Eye (tissue), 1 donor: ENCODE measurements at places on chromosomes 3 and 15.

GRCh38 chr3:70738291-70738681 lies 425.8 kb upstream of the MDFIC2 start:
- DNase-seq, result no peak

- DNase-seq, result no peak
These were observed 18.0 kb upstream of the C2CD4B start for GRCh38 chr15:62183130-62183529.

GRCh38 chr15:79340315-79340602 lies 29.3 kb downstream of the TMED3 start:
- no peak for DNase-seq

DNA sequence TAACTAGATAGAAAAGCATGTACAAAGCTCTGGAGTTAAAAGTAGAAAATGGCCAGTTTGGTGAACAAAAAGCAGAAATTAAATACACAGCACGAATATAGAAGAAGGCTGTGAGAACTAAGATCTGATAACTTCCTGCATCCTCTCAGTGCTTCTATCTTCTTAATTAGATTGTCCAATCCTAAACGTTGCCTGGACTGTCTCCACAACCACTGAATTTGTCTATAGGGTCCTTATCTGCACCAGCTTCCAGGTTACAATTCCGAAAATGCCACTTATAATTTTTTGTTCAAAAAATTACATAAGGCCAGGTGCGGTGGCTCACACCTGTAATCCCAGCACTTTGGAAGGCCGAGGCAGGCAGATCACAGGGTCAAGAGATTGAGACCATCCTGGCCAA lies 626.3 kb downstream of the TBL1XR1 start:
- DNase-seq, result no peak

- DNase-seq, result no peak
These were observed 31.3 kb downstream of the EDEM1 start for GRCh38 chr3:5218815-5219214.

DNA sequence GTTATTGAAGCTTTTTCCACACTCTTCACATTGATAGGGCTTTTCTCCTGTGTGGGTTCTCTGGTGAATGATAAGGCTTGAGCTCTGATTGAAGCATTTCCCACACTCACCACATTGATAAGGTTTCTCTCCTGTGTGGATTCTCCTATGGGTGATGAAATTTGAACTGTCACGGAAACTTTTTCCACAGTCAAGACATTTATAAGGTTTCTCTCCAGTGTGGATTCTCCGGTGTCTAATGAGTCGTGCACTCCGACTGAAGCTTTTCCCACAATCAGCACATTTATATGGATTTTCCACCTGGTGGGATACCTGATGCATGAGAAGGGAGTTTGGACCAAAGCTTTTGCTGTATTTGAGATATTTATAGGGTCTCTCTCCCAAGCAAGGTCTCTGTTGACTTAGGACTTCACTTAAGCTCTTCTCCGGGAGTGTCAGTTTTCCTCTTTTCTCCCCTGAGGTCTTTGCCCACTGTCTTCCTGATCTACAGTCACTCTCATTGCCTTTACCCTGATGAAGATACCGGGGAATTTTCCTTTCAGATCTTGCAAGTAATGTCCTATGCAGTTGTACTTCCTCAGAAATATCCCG lies 9.4 kb downstream of the ZSCAN29 start:
- peak; percentile 14 for DNase-seq

- peak; percentile 86 for DNase-seq
These were observed 365.6 kb downstream of the MAGI1 start for GRCh38 chr3:65672871-65673815.

DNA sequence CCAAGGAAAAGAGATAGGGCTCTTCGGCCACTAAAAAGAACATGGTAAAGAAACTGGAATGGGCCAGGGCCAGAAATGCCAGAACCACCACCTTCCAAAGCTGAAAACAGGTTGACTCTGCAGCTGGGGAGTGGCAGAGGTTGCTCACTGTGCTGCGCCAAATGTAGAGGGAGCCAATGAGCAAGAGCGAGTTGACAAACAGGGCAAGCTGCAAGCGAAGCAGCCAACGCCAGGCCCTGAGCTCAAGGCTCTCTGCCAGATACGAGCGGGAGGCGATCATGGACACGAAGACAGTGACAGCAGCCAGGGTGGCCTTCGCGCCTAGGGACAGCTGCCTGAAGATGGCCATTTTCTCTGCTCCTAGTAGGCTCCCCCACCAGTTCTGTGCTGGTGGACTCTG lies 3.1 kb downstream of the GLB1 start:
- no peak for DNase-seq

DNA sequence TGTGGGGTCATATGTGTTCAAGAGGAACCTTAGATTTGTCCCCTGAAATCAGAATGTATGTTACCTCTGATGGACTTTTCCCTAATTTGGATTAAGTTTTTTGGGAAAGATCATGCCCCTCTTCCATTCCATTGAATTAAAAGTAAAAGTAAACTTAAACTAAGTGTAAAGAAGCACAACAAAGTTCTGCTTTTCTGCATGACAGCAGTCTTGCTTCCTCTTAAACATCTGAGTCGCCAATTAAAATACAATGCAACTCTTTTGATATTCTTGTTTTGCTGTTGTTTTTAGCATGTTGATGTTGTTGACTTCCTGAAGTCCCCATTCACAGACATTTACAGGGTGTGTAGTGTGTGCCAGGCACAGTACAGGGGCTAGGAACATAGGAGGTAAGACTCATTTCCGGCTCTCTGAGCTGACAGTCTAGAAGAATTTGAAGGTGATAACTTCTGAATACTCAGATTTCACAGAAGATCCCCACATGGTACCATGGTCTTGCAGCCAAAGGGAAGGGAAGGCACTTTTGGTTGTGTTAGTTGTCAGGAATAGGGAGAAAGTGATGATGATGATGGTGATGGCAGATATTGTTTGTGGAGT lies 45.0 kb downstream of the USP13 start:
- no peak for DNase-seq

DNA sequence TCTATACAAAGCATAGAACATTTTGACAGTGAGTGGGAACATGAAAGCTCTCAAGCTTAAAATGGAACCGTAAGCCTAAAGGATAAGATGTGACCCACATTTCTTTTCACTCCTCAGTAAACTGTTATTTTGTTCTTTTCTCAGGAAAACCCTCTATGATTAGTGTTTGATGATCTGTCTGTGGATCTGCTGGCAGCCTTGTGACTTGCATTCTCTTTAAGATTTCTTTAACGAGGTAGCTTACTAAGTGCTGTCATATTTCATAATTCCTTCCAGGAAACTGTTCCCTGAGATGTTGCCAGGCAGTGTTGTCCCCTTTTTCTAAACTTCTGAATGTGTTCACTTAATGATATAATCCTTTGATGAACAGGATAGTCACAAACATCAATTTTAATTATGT lies 167.6 kb downstream of the PYDC2 start:
- DNase-seq, result no peak

- peak; percentile 7 for DNase-seq
These were observed 102.2 kb upstream of the ARRDC4 start for GRCh38 chr15:97858296-97858695.

DNA sequence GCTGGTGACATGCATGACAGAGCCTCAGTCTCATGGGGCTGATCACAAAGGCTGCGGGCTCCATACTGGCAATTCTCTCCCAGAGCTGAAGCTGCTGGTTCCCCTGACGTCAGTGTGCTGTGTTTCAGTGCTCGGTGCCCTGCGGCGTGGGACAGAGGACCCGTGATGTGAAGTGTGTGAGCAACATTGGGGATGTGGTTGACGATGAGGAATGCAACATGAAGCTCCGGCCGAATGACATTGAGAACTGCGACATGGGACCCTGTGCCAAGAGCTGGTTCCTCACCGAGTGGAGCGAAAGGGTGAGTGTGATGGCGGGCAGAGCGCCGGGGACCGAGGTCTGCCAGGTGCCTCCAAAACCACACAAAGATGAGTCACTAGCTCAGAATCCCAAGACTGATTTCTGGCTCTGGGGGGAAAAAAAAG lies 62.0 kb upstream of the NR2E3 start:
- no peak for DNase-seq

DNA sequence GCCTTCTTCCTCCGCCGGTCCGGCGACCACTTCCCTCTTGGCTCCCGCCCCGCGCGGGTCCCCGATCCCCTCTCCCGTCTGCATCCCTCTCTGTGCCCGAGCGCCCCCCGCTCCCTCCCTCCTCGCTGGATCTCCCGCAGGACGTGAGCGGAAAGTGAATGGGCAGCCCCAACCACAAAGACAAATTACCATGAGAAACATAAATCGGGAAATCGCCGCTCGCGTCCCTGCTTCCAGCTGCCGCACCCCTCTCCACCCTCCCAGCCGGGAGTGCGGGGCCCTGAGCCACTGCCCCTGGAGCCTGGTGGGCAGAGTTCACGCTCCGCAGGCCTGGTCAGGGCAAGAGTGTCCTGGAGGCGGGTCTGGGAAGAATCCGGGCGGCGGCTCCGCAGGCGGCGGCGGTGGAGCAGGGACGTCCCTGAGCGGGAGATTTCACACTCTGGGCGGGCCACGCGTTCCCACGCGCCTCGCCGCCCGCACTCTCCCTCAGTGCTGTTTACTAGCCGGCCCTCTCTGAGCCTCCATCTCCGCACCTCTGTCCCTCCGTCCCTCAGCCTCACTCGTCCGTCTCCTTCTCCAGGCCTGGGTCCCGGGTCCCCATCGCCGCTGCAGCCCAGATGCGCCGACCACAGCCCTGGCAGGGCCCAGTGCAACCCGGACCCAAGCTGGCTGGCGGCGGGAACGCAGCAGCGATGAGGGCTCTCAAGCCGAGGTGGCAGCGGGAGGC lies 835 bp downstream of the SEMA5B start:
- peak; percentile 71 for DNase-seq

GRCh38 chr15:50753463-50753862 lies 12.0 kb downstream of the SPPL2A start:
- DNase-seq, result no peak
